ENCODE measurements at places on chromosomes 12 and 14. TPM values are rescaled to one million over a fixed set of nuclear protein-coding genes. Genes with fewer than 3 reads are reported as not detected.

GRCh38 chr14:68312300-68312699, 480.6 kb downstream of the ZFP36L1 start:
- H3K27ac ChIP-seq, result no peak overlapping the region
- no peaks in the 10 kb centered on the region for H3K27me3 ChIP-seq
- peaks cover 10% of the 10 kb centered on the region for H3K4me1 ChIP-seq

DNA sequence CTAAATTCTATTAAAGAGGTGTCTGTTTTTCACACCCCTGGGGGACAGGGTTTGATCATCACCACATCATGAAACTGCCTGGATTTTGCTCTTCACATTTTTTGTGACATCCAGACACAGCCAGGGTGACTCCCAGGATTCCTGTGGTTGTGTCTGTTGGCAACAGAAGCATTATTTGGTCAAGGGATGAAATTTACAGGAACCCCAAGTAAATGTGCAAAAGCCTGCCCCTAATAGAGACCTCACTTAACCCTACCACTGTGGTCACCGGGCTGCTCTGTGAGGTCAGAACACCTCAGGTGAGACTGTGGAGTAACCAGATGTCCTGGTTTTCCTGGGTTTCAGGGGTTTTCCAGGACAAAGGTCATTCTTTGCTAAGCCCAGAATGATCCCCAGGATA, 103.8 kb downstream of the DAD1 start:
- H3K4me3 ChIP-seq, result no peak overlapping the region
- H3K4me1 ChIP-seq, result no peaks in the 10 kb centered on the region
- no peaks in the 10 kb centered on the region for H3K27me3 ChIP-seq
- H3K27ac ChIP-seq, result peak overlapping the region; percentile 46

GRCh38 chr14:106268013-106268727, 741.8 kb downstream of the TMEM121 start:
- no peak overlapping the region for H3K27ac ChIP-seq
- peak; percentile 73 for DNase-seq
- H3K27me3 ChIP-seq, result no peaks in the 10 kb centered on the region
- H3K4me1 ChIP-seq, result peaks cover 7% of the 10 kb centered on the region
- H3K36me3 ChIP-seq, result no peaks in the 10 kb centered on the region

The MOAP1 gene
- total RNA-seq, result 39.0 TPM

The KRT7 gene
- not detected for total RNA-seq

All from CD4-positive, alpha-beta memory T cell (primary cell).